ENCODE measurements at places on chromosomes 3 and 15.

DNA sequence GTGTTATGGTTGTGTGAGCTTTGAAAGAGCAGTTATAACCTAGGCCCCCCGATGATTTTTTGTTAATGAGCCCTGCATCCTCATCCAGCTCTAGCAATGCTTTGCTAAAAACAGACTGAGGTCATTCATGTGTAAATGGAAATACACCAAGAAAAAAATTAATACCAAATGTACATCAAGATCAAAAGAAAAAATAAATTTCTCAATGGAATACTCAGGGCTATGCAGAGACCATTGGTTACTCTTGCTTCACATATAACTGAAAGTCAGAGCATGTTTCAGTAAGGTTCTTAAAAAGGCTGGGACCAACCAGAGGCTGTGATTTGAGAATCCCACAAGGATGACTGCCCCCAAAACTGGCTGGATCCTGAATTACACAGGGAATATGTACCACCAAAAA lies 48.0 kb downstream of the ARHGAP31 start:
- peak; percentile 33 for DNase-seq

DNA sequence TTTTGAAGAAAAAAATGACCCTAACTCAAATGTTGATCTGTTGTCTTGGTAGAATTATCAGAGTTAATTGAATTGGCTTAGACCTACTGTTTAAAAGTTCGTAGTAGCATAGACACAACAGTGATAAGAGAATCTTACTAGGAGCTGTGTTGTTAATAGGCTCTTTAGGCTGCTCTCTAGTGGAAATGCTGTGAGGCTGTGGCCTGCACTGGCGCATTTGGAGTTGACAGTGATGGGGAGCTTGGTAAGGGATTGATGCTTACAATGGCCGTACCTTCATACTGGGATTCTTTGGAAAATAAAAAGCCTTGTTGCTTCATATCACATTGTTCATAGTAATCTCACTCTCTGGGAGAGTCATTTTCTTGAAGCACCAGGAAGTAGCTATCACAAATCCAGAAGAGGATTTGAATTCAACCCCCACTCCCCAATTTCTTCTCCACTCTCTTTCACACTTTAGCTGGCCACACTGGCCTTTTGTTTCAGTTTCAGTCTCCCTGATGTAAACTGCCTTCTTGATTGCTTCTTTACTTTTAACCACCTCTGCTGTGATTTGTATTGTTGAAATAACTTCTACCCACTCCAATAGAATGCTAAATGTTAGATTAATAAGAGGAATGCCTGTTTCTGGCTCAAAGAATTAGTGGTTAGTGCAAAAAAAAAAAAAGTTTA lies 56.6 kb downstream of the CEP63 start:
- no peak for DNase-seq

DNA sequence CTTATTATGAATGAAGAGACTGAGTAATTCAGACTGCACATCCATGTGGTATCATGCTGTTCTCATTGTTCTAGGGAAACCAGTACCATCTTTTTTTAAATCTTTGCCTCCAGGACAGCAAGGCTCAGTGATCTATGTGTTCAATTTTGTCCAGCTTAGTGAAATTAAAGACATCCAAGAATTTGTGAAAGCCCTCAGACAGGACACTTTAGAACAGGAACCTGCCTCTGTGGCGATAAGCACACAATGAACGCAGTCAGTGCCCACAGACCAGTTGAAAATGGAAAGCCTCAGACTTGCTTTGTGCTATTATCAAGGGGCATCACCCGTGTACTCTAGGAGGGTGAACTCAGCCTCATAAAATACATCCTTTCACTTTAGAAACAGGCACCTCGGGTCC lies 20.1 kb downstream of the EID1 start:
- DNase-seq, result no peak

DNA sequence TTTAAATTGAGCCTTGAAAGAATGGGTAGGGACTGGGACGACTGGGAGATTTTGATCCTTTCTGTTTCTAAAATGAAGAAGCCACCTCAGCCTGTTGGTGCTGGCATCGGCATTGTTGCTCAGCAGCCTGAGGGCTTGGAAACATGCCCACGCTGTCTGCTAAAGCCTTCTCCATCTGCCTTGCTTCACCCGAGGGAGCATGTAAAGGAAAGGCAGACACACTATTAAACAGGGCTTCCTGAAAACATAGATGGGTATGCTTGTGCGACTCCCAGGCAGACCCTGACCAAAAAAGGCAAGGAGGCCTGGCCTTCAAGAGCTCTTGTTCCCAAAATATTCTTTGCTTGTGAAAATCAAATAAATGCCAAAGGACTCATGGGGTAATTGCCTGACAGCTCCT lies 84.2 kb upstream of the SLC4A7 start:
- DNase-seq, result peak; percentile 63

DNA sequence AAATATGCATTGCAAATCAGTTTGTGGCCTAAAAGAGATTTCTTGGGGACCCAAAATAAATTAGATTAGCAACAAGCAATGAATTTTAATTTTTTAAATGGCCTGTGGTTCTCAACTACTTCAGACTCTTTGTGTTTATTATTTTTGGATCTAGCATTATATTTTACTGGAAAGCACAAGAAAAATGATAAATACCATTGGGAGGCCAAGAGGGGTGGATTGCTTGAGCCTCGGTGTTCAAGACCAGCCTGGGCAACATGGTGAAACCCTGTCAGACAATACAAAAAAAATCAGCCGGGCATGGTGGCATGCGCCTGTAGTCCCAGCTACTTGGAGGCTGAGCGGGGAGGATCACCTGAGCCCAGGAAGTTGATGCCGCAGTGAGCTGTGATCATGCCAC lies 13.6 kb downstream of the LACTB start:
- no peak for DNase-seq

All from fibroblast of skin of abdomen (primary cell).